NCI-H1417 treated with DMSO at 0.1 percent for 48 hours (cell line): ENCODE measurements at places on chromosomes 3 and 15.

- no peak for DNase-seq
These were observed 12.3 kb upstream of the CTDSPL start for GRCh38 chr3:37849146-37849923.

DNA sequence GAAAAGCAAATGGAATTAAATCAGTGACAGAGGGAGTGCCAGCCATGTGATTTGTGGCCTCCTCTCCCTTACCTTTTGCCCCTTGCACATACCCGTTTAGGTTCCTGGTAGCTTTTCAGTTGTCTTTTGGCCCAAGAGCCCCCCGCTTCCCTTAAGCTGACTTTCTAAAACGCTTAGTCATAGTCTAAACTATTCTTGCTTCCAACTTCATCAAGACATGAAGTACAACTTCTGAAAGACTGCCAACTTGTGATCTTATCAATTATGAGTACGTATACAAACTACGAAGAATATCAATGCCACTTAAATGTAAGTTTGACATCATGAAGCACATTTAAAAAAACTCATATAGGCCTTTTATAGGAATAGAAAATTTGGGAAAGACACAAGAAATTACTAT is 61.9 kb downstream of the EIF3J start:
- DNase-seq = no peak

- DNase-seq = peak; percentile 75
These were observed at the start of gene RPLP1 for GRCh38 chr15:69452692-69453521. Gene RPLP1 (plus strand): TSS chr15:69452818. CDS start chr15:69452949, 131 bp downstream.

DNA sequence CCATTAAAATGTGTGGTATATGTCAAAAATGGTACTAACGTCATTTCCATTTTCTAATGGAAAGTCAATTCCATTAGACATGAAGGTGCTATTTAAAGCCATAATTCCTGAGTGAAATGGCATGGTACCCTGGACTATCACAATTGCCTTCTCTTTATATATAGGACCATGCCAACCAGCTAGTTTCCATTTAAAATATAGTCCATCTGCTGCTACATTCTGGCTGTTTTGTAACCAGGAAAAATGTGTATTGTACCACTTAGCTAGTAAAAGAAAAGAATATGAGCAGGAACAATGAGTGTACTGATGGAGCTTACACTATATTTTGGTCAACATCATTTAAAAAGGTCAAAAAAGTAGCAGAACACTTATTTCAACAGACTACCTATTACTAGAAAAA is 30.4 kb upstream of the HDC start:
- no peak for DNase-seq

GRCh38 chr15:101024073-101024695 is 105.0 kb downstream of the LRRK1 start:
- no peak for DNase-seq

DNA sequence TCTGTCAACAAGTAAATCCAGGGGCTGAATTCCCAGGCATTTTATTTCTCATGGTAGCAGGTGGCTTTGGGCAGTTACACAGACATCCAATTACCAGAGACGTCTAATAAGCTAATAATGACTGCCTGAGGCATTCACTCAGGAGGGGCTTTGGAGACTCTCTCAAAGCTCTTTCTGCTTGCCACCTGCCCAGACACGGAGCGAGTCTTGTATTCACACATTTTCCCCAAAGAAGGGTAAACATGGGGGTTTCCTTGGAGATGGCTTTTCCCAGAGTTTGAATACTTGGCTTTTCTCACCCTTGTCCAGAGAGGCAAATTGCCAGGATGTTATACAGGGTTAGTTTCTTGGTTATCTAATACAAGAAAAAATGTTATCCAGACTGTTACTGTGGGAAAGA is 132.6 kb downstream of the DIPK2A start:
- peak; percentile 69 for DNase-seq

GRCh38 chr3:144275005-144275404 is 303.4 kb downstream of the DIPK2A start:
- no peak for DNase-seq

GRCh38 chr3:121963608-121964007 is 58.4 kb downstream of the ILDR1 start:
- DNase-seq = no peak

DNA sequence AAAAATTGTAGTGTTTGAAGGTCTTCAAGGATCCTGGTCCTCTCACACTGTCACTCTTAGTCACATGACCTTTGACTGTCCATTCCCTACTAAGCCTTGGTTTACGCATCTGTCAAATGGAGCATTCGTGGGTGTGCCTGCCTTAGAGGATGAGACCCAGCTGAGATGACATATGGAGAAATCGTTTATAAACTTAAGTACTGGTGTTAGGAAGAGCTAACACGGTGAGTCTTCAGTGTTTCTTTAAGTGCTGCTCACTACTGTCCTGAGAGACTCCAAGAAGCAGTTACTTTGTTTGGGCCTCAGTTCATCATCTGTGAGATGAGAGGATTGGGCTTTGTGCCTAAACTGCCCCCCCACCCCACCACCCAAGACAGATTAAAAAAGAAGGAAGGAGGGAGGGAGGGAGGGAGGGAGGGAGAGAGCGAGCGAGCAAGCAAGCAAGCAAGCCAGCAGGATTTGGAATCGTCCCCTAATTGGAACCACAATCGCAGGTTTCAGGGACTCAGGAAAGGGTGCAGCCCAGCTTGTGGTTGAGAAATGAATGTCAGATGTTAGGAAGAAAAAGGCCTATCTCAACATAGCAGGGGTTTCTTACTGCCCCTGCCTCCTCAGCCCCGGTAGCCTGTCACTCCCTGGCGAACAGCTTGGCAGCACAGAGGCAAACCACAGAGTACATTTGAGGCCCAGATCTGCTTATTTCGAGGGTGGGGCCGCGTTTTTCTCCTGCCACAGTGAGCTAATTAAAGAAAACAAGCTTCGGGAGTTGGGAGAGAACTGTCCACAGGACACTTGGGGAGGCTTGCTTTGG is 32.7 kb downstream of the SMAD3 start:
- no peak for DNase-seq

- no peak for DNase-seq
These were observed 12.7 kb downstream of the ATP10A start for GRCh38 chr15:25850154-25851111.

DNA sequence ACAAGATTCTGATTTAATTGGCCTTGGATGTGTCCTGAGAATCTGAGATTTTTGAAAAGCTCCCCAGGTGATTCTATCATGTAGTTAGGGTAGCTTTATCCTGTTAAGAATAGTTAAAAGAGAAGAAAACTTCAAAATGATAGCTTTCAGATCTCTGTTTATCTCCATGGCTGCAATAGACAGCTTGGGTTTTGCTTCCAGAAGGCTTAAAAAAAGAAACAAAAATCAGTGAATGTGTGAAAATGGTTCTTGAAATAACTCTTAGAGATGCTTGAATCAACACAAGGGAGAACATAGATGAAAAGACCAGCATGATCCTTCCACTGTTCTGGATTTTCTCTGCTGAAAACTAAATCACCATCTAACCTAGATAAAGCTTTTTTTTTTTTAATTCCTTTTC is 60.8 kb upstream of the TMC3 start:
- DNase-seq = no peak

DNA sequence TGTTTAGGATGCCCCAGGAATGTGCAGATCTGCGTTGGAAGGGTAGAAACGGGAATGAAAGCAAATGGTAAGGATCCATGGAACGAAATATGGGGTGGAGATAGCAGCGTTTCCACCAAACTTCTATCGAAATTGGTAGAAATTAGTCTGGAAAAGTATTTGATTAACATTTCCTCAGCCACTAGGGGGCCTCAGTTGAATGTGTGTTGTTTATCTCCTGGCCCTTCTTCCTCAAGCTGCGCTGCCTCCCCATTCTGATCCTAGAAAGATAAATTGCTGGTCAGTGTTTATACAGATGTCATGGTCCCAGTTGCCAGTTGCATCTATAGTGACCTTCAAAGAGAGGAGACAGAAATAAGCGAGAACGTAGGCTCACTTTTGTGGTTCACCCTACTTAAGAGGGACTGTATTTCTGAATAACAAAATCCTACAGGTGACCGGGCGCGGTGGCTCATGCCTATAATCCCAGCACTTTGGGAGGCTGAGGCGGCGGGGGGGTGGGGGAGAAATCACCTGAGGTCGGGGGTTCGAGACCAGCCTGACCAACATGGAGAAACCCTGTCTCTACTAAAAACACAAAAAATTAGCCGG is 457.1 kb downstream of the SQOR start:
- peak; percentile 13 for DNase-seq

DNA sequence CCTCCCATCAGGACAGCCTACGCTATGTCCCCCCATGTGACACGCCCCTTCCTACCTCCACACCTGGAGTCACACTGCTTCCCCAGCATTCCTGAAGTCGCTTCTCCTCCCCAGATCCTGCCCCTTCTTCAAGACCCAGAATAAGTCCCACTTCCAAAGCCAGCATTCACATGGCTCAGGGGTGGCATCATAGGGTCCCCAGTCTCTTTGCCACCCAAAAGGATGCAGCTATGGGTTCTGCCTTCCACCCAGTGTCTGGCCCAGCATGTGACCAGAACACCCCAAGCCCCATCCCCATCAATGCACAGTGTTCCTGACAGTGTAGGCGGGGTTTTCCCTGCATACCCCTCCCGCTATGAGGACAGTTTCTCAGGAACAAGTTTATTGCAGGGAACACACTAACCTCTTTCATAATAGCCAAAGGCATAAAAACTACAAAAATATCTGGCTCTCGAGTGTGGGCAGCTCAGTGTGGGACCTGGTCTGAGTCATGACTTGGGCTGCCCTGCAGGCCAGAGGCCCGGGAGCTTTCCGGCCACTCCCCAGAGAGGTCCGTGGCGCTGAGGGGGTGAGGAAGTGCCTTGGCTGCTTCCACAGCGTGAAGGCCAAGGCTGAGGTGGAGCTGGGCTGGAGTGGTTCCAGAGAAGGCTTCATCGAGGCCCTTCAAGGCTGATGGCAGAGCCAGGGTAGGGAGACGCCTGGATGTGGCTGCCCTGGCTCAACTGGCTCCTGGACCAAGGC is 5.8 kb downstream of the ISLR start:
- no peak for DNase-seq

DNA sequence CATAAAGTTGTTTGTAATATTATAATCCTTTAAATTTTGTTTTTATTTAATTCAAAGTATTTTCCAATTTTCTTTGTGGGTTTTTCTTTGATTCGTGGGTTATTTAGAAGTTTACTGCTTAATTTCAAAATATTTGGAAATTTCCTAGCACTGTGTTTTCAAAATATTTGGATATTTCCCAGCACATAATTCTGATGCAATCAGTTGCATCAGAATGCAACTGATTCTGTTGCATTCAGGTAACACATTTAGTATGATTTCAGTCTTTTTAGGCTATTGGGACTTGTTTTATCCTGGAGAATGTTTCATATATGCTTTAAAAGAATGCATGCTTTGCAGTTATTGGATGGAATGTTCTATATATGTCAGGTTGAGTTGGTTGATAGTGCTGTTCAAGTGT is 18.2 kb upstream of the PRR23C start:
- no peak for DNase-seq

DNA sequence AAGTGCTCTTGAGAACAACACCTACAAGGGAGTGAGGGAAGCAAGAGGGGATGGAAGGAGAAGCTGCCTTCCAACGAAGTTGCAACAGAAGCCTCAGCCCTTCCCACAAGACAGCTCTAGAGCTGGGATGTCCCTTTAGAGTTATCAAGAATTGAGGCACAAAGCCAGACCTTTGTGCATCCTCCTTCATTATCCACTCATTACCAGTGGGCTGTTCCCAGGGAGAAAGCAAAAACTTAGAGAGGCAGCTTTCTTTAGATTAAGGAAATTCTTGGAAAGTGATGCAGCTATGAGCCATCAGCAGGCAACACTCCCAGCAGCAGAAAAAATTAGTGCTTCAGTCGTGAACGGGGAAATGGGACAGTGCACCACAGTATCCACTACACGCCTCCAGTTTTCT is 10.6 kb upstream of the CD96 start:
- no peak for DNase-seq

GRCh38 chr15:51798281-51798680 is 31.2 kb upstream of the TMOD3 start:
- DNase-seq = no peak

- no peak for DNase-seq
These were observed 2.7 kb upstream of the LSMEM2 start for GRCh38 chr3:50275996-50276761.

- DNase-seq = no peak
These were observed 65.4 kb downstream of the SIDT1 start for GRCh38 chr3:113597596-113598354.

DNA sequence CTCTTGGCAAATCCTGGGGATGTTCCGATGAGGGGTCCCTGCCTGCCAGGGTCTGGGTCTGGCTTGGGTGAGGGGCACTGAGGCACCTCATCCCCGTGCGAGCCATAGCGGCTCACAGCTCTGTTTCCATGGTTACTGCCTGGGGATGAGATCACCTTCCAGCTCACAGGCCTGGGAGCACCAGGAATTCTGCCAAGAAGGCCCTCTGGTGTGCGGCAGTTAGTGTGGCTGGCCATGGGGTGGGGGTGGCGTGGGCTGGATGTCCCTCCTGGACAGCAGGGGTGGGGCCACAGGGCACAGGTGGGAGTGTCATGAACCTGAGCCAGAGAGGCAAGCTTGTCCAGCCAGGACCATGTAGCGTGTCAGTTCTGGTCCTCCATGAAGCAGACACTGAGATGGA is 22.1 kb upstream of the PRR23E start:
- no peak for DNase-seq

GRCh38 chr3:12288182-12289129 is at the start of gene PPARG:
Gene PPARG (plus strand): TSS chr3:12289070. CDS start chr3:12379712, 90,642 bp downstream.
- no peak for DNase-seq

DNA sequence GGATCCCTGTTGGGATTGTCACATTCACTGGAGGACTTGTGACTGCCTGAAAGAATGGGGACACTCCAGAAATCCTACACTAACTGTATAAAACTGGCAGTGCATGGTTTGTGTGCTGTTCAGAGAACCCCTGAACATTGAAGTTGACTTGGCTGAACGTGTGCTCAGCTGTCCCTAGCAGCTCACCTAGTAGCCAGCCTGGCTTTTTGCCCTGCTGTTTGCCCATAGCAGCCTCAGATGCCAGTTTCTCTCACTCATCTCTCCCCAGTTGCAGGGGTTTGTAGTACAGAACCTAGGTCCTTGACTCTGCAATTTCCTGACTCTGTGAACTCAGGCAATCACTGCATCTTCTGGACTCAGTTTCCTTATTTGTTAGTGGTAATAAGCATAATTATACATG is 63.0 kb downstream of the KCNAB1 start:
- no peak for DNase-seq

DNA sequence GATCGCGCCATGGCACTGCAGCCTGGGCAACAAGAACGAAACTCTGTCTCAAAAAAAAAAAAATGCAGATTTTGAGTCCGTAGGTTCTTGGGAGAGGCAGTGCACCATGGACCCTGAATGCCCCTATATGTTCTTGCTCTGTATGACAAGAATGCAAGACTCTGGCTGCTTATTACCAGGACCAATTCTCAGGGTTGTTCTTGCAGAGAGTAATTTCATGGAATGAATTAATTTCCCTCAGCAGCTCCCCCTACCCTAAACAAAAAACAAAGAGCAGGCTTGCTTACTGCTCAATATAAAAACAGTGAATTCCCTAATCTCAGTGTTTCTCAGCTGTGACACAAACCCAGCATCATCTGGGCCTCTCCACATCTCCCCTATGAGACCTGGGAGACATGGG is 20.5 kb upstream of the DYNC1LI1 start:
- DNase-seq = no peak
